ENCODE measurements at places on chromosomes 6 and 20.

GRCh38 chr6:129681913-129682205 is 28.1 kb downstream of the ARHGAP18 start:
- DNase-seq = no peak

GRCh38 chr6:81896525-81897503 is 144.3 kb upstream of the TENT5A start:
- DNase-seq = no peak

DNA sequence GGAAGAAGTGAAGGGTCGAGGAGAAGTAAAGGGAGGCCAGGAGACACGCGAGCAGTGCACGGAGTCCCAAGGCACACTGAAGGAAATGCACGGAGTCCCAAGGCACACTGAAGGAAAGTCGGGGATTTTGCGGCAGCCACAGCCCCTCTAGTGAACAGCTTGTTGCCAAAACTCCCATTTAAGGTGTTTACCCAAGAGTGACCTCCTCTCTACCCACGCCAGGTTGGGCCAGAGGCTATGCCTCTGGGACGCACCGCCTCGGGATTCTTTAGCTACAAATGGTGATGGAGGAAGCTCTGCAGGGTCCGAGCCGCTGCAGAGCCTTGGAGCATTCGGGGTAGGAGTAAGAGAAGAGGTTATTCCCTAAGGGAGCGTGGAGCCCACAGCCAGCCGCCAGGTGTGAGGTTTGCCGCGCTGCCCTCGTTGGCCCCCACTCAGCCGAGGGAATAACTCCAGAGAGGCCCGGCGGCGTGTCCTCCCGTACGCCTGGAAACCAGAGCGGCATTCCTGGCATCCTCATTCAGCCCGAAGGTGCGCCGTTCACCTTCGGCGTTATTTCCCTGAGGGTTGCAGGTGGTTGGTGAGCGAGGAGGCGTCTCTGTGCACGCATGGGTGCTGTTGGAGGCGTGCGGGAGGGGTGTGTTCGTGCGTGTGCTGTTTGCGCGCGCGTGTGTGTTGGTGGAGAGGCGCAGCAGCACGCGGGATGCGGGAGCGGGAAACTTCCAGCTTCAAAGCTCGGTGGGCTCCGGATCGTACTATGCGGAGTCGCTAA is 3.4 kb upstream of the MAFB start:
- no peak for DNase-seq

DNA sequence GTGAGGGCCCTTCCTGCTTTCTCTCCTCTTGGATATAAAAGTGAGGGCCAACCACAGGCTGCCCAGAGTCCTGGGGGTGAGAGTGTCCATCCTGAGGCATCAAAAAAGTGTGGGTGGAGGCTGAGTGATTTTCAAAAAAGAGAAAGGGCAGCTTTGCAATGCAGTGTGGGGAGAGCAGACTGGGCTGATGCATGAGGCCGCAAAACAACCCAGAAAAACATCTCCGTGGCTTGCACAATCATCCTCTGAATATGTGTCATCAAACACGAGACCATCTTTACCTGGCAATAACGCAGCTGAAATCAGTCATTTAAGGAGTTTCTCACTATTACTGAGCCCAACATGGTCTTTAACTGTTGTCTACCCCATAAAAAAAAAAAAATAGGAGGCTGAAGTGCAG is 191.2 kb upstream of the SOX4 start:
- no peak for DNase-seq

DNA sequence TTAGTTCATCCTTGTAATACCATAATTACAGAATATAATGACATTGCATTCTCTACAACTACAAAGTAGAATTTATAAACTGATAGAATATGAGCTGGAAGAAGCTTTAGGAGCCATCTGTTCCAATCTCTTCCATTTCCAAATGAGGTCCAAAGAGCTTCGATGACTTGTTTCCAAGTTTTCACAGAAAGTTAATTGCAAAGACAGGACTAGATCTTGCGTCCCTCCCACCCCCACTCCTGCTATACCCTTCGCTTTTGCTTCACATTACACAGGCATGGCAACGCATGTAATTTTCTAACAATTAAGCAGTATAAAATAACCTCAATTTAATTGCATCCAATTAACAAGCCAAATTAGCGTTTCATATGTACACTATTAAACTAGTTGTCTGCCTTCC is 7.0 kb downstream of the HIVEP2 start:
- DNase-seq = no peak

DNA sequence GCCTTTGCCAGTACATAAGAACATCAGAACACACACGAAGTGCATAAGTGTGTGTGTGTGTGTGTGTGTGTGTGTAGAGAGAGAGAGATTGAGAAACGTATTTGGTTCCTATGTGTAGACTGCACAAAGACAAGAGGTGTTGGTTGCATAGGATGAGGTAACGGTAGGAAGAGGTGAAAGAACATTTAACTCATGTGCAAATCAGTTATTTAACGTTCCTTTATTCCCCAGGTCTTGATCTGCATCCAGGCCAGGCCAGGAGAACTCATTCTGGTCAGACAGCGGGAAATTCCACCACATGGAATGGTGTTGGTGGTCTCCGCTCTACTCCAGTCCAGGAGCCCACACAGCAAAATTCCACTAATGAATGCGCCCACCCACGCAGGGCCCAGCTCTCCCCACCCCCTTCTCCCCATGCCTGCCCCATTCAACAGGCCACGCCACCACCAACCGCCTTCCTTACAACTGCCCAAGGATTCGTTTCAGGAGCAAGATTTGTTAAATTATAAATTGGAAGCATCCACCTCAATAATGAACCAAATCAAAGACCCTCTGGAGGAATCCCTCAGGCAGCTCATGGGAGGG is 86.8 kb downstream of the CLIC5 start:
- DNase-seq = no peak

GRCh38 chr6:135162678-135163439 is 18.2 kb upstream of the MYB start:
- peak; percentile 34 for DNase-seq

GRCh38 chr20:61359254-61359653 is 107.2 kb downstream of the CDH4 start:
- DNase-seq = no peak

- no peak for DNase-seq
Observed at GRCh38 chr20:59526242-59527225, 77.8 kb upstream of the PHACTR3 start.

DNA sequence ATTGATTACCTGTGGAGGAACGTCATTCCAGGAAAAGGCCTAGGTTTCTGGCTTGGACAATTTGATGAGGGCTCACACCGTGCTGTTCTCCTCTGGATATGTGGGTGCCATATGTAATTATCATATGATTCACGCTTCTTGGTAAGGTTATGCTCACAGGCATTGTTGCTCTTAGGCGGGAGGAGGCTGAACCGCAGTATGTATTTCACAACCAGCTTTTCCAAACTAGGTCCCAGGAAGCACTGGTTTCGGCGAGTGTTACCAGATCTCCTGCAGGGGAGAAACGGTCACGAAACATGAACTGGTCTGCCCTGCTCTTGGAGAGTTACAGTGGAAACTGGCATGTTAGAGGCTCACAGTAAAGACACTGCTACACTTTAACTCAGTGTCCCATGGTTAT is 793 bp upstream of the FAM50B start:
- DNase-seq = no peak

- peak; percentile 25 for DNase-seq
Observed at GRCh38 chr6:93419304-93420162, at the start of gene EPHA7. EPHA7 (minus strand) TSS chr6:93419559; CDS start chr6:93419341, 218 bp downstream.

DNA sequence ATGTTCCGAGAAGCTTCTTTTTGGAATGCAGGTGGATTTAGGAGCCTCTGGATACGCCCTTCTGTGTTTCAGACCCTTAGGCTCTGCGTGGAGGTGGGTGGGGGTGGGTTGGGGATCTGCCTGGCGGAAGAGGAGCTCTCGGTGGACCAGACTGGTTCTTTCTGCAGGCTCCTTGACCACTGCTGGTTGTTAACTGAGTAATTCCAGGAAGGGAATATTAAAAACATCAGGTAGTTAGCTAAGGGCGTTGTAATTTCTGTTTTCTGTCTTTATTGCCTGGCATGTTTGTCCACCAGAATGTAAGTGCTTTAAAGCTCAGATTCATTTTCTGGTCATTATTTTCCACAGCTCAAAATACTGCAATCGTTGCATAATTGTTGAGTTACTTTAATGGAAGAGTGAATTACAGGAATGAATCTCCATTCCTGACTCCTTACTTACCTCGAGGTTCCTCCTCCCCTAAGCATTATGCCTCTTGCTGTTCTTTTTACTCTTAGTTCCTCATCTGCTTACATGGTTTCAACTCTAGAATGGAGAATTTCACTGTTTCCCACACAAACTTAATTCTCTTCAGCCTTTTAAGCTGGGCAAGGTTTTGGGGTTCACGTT is 5.9 kb downstream of the CDYL start:
- DNase-seq = no peak

- DNase-seq = no peak
Observed at GRCh38 chr6:36309900-36310299, 26.8 kb downstream of the BNIP5 start.

DNA sequence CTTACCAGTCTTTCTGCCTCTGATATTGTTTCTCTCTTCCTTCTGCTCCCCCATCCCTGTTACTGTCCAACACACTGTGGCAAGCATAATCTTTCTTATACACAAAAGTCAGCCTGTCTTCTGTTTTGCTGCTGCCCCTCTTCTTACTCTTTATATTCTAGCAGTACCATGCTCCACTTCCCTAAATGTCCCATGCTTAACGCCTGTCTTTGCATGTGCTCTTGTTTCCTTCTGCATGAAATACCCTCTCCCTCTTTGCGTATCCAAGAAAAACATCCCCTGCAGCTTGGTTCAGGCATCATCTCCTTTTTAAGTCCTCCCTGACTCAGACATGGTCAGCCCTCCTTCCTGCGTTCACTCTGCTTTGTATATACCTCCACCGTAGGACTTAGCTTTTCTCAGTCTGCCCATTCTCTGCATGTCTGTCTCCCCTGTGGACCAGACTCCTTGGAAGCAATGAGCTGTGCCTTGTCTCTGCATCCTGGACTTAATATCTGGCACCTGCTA is 103.9 kb downstream of the CTNNBL1 start:
- no peak for DNase-seq

DNA sequence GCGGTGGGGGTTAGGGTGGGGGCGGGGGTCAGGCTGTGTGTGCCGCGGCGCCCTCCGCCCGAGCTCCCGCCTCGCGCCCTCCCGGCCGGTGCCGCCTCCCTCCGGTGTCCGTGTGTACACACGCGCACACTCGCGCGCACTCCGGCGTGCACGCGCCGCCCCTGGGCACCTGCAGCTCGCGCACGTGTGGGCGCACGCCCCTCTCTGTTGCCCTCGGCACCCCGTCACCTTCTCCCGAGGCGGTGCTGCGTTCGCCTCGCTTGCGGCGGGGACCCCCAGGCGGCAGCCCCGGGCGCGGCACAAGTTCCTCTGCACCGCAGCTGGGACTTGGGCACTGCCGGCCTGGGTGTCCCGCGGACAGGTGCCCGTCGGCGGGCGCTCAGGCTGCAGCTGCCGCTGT is 525 bp downstream of the MACROD2 start:
- DNase-seq = no peak

- no peak for DNase-seq
Observed at GRCh38 chr20:62914970-62915457, 11.3 kb downstream of the DIDO1 start.

- no peak for DNase-seq
Observed at GRCh38 chr20:38383147-38383546, 36.9 kb downstream of the LBP start.

- no peak for DNase-seq
Observed at GRCh38 chr6:43703512-43704429, 16.2 kb upstream of the MRPS18A start.

- no peak for DNase-seq
Observed at GRCh38 chr6:134176264-134176975, 124.0 kb upstream of the SLC2A12 start.

GRCh38 chr6:4607793-4608192 is 168.4 kb upstream of the CDYL start:
- no peak for DNase-seq

GRCh38 chr6:2249126-2249525 is 3.7 kb upstream of the GMDS start:
- no peak for DNase-seq

All from stimulated activated CD4-positive, alpha-beta T cell treated with anti-CD3 and anti-CD28 coated beads, Interleukin-4, amount 100 ng/mL, for 1 hour (primary cell).